ENCODE measurements at places on chromosomes 1 and 21.

GRCh38 chr1:157739229-157739901 is 37.6 kb downstream of the FCRL2 start:
- DNase-seq = no peak

DNA sequence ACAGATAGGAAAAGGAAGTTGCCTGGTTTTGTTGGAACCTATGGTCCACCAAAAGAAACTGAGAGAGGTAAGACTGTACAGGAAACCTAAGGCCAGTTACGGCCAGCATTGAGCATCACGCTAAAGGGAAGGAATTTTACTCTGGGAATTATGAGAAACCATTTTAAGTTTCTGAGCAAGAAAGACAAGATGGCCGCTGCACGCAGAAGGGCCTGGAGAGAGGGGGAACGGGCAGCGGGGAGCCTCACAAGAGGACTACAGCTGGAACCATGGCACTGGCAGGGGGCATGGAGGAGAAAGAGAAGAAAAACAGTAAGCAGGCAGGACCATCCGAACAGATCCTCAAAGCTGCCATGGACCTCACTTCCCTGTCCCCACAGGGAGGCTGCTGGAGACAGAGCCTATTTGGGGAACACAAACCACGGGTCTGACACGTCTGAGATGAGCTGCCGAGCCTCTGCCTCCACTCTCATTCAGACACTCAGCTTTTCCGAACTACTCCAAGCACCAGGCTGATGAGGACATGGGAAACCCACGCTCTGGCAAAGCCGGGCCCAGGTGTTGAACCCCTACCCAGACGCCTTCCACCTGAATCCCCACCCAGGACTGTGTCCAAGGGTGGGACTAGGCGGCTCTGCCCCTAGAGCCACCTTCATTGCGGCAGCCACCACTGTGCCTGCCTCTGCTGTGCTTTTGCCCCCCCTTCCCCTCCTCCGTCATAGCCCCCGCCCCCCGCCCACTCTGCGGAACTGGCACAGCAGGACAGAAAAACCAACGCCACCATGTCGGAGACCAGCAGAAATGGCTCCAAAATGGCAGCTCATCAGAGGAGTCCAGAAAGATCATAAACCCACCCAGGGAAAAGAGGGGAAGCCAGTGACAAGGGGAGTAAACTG is 69.0 kb downstream of the CD46 start:
- no peak for DNase-seq

DNA sequence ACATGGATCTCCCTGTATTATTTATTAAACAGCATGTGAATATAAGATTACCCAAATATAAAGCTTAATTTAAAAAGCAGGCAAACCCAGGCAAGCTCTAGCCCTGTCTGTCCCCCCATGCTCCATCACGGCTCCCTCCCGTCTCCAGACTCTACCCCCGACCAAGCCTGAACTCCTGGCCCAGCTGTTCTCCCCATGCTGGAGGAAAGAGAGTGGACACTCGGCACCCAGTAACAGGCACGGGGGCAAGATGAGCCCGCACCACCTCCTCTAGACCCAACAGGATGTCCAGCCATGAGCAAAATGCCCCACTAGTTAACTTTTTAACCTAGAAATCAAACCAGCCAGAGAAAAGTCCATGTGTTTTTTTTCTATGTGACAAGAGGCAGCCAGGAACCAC is 19.3 kb downstream of the SLC19A1 start:
- DNase-seq = no peak

DNA sequence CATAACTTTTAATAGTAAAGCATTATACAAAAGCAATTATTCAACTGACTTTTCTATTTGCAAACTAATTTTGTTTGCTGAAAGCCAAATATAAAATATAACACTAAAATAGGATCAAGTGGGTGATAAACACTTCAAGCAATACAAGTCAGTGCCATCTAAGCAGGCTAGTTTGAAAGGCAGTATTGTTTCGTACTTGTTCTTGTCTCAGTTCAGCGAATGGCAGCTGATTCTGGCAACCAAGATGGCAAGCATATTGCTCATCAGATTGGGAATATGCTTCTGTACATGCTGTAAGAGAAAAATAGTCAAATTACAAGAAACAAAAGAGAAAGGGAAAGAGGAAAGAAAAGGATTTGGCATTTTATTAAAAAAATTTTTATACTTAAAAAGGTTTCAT is 7.5 kb downstream of the TMEM59 start:
- no peak for DNase-seq

DNA sequence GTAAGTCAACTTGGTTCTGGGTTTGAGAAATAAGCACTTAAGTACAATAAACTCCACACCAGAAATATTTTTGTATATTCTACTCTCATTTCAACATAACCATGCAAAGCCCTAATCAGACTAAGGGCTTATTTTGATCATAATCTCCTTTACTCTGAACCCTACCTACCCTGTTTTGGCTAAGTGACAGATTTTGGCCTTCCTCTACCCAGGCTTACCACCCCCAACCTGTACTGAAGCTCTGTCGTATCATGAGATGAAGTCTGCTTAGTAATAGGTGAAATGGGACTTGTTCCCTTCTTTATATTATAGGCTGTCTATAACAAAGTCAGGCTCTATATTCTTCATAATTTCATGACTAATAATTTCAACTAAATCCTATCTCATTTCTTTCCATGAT is 135.5 kb downstream of the RERE start:
- DNase-seq = no peak
